ENCODE measurements at places on chromosomes 2 and 18.
A peak's percentile ranks its signal among the peaks of the same experiment; 100 is the strongest.

- peak; percentile 3 for DNase-seq
These were observed 210.5 kb downstream of the ERBB4 start for GRCh38 chr2:212328136-212328535.

DNA sequence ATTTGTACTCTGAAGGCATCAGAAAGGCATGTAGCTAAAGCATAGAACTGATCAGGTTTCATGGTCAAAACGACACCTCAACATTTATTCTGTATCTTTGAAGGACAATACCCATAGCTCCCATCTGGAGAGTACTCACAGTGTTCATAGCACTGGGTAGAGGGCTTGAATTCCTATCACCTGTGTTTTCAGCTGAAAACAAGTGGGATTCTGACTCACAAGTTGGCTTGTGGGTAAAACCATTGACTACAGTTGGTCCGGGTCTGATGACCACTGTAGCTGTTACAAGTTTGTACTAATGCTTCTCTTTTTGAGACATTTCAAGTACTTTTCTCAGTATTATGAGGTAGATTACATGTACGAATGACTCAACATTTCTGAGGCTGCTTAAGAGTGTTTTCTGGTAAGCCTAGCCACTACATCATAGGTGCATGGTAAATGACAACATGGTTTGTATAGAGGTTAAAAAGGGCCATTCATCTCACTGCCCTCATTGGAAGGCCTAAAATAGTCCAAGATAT, 68.6 kb upstream of the PELI1 start:
- DNase-seq, result peak; percentile 44

DNA sequence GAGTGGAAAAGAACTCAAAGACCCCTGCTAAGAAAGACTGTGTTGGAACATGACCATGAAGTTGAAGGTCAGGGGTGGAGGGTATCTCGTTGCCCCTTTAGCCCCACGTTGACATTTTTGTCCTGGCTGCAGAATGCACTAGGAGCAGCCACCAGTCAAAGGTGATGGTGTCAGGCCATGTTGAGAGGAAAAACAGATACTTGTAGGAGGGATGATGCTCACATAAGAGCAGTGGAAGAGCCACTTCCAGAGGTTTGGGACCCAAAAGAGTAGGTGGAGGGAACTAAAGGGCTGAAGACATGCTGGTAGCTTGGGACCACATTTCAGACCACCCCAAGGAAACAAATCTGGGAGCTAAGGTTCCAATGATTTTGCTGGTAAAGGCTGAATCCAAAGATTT, 159.0 kb downstream of the MYO3B start:
- DNase-seq, result no peak

- DNase-seq, result no peak
These were observed 115.7 kb downstream of the NCKAP5 start for GRCh38 chr2:133452583-133452982.

- DNase-seq, result no peak
These were observed 12.0 kb upstream of the CHRNA1 start for GRCh38 chr2:174776223-174776622.

DNA sequence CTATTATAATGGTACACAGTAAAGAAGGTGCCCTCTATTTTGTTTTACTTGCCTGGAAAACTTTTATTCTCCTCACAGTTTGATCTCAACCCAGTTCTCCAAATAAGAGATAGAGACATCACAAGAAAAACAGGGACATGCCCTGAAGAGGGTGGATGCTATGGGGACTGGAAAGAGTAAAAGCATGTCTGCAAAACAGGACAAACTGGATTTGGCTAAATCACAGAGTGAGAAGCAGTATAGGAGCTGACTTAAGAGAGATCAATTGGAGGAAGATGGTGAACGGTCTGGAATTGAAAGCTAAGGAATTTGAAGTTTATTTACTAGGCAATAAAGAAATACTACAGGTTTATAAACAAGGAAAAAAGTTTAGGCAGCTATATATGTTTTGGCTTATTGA, 33.0 kb downstream of the SP140L start:
- no peak for DNase-seq

DNA sequence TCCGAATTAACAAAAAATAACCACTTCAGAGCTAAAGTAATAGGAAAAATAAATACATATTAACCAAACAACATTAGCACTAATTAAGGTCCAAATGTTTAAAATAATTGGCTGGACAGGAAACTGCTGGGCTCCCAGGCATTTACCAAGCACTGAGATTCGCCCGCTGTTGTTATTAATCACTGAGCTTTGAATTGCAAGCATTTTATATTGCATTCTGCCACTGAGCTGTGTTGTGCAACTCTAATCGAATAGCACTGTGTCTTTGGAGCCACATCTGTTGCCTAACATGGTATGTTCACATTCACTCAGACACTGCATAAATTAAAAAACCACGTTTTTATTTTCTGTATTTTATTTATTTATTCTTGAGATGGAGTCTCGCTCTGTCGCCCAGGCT, 88.9 kb downstream of the SOWAHC start:
- DNase-seq, result peak; percentile 93

DNA sequence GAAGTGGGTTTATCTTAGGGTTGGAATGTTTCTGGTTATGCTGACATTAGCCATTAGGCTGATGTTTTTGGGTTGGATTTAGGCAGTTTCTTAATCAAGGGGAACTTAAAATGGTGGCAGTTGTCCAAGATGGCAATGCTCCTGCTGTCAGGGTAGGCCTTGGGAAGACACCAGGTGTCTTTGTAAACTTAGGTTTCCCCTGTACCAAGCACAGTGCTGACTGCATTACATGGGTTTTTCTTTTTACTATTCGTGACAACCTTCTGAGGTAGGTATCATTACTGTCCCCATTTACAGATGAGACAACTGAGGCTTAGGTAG, 528 bp upstream of the ATG16L1 start:
- DNase-seq, result no peak

DNA sequence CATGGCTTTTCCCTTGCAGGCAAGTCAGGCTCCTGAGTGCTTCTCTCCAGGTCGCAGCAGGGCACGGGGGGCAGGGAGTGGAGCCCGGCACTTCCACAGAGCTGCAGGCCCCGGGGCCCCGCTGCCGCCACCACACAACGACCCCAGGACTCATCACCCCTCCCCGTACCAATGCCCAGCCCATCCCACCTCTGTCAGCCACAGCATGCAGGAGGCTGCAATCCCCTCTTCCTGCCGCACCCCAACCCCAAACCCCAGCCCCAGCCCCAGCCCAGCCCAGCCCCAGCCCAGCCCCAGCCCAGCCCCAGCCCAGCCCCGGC, 288.0 kb downstream of the NDUFA10 start:
- DNase-seq, result no peak

DNA sequence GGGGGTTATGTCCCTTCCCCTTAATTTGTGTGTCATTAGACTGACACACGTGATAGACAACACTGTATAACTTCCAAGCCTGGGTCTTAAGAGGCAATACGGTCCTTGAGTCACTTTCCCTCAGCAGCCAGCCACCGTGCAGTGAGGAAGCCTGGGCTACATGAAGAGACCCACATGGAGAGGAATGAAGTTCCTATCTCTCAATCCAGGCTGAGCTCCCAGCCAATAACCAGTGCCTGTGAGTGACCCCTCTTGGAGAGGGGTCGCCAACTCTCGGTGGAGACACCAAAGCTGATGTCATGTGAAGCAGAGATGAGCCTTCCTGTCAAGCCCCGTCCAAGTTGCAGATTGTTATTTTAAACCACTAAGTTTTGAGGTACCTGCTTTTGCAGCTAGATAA, 5.7 kb upstream of the WDSUB1 start:
- DNase-seq, result no peak

- DNase-seq, result no peak
These were observed 591 bp downstream of the C2orf80 start for GRCh38 chr2:208189069-208189809.
